Activated CD4-positive, alpha-beta T cell treated with anti-CD3 and anti-CD28 coated beads for 48 hours (primary cell): ENCODE measurements at places on chromosomes 7 and 10.
A peak's percentile ranks its signal among the peaks of the same experiment; 100 is the strongest.

- no peak for DNase-seq
Observed at GRCh38 chr7:107900496-107901015, 9.6 kb downstream of the DLD start.

GRCh38 chr7:152086513-152086912, 61.0 kb downstream of the GALNT11 start:
- DNase-seq: no peak

GRCh38 chr7:73830681-73831583, at the start of gene CLDN4:
TSS of gene CLDN4 (plus strand) at chr7:73830996. CDS start at chr7:73831202, 206 bp downstream.
- DNase-seq: no peak

DNA sequence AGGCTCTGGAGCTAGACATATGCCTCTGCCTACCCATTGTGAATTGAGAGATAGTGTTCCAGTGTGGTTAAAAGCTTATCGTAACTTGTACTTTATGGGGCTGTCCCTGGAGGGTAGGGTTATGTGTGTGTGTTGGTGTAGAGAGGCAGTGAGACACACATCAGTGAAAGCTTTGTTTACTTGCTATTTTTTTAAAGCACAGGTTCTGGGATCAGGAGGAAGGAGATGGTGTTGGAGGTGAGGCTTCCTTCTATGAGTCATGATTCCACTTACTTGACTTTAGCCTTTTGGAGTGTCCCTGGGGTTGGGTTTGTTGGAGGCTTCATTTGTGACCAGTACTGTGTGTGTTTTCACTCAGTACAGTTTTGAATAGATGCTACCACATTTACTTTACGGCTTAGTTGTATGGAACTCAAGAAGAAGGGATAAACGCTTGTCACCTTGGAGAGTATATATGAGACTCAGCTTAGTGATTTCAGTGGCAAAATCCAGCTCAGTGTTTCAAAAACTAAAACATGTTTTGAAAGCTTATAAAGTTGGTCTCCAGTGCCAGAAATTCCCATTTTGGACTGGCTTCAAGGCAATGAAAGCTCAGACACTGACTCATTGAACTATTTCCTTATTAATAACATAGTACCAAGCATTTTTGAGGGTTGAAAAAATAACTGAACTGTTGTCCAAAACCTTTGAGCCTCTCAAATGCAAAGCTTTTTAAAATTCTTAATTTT, 106.2 kb downstream of the PLXDC2 start:
- no peak for DNase-seq

DNA sequence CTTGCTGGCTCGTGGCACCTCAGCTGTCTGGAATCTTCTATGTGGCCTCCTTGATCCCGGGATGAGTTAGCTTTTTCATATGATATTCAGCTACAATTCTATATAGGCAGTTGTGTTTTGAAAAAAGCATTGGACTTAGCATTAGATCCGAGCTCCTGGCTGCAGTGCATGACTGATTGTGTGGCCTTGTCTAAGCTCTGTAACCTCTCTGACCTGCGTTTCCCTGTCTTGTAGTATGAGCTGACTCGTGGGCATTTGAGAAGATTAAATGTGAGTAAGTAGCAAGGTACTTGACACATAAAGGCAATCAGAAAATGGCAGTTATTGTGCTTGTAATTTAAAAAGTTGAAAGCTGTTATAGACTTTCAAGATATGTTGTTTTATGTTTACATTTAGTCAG, 85.9 kb downstream of the CCNY start:
- no peak for DNase-seq

- no peak for DNase-seq
Observed at GRCh38 chr10:88281592-88282347, 301.3 kb downstream of the RNLS start.

- DNase-seq: peak; percentile 72
Observed at GRCh38 chr10:98045785-98046389, 15.5 kb upstream of the CRTAC1 start.

DNA sequence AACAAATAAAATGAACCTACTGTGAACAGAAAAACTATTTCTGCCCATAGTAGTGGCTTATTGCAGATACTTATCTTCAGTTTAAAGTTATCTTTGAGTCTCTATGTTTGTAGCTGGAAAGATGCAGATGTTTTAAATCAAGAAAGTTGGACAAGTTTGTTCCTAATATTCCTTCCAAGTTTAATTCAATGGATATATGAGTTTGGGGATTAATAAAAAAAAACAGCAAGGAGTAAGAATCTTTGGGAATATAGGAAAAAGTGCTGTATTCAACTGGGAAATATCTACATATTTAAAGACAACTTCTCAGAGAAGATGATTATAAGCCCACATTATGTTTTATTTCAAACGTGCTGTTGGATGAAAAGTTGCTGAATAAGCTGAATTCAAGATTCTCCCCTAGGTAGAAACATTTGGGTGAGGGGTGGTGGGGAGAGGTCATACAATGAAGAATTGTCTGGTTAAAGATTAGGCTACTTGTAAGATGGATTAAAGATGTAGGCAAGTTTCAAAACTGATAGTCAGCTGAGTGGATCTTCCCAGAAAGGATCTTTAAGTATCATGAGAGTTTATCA, 1135.2 kb downstream of the CNTNAP2 start:
- no peak for DNase-seq

DNA sequence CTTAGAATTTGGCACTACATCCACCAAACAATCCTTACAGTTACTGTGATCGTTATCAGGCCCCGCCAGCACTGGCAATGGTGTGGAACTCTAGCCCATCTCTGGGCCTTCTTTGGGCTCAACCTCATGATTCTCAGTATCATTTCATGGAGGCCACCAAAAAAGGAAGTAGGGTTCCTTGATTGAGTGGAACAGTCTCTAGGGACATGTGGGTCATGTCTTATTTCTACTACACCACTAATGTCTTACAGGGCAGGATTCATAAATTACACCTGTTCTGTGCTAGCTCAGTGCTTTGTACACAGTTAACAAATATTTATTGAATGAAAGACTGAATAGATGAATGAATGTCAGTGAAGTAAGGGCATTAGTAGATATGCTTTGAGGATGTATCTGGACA, 53.9 kb downstream of the AP3M1 start:
- no peak for DNase-seq
